Naive thymus-derived CD8-positive, alpha-beta T cell (primary cell): ENCODE measurements at places on chromosomes 1 and 21. TPM values are rescaled to one million over a fixed set of nuclear protein-coding genes. Genes with fewer than 3 reads are reported as not detected.

- DNase-seq: no peak
Measured at GRCh38 chr1:2646837-2647236, 14.0 kb upstream of the MMEL1 start.

Gene CYP2J2
- total RNA-seq: 2.0 TPM

- DNase-seq: no peak
Measured at GRCh38 chr1:201949491-201949890, 3.1 kb upstream of the LMOD1 start.

DNA sequence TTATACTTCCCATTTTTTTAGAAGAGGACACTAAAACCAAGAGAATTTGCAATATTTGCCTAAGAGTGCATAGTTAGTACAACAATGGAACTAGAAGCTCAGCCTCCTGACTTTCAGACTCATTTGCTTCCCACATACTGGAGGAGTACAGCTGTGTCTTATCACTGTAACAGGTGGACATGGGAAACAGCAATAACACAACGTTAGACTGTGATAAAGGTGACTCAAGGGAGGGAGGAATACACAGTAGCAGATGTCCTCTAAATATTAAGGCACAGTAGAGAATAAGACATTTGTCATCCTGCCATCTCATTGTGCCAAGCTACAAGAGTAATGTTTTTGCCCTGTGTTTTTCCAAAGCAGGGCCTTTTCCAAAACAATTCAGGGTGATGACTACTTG is 55.4 kb upstream of the JAK1 start:
- no peak for DNase-seq

Gene LORICRIN
- not detected for total RNA-seq

Gene NR5A2
- total RNA-seq: not detected

DNA sequence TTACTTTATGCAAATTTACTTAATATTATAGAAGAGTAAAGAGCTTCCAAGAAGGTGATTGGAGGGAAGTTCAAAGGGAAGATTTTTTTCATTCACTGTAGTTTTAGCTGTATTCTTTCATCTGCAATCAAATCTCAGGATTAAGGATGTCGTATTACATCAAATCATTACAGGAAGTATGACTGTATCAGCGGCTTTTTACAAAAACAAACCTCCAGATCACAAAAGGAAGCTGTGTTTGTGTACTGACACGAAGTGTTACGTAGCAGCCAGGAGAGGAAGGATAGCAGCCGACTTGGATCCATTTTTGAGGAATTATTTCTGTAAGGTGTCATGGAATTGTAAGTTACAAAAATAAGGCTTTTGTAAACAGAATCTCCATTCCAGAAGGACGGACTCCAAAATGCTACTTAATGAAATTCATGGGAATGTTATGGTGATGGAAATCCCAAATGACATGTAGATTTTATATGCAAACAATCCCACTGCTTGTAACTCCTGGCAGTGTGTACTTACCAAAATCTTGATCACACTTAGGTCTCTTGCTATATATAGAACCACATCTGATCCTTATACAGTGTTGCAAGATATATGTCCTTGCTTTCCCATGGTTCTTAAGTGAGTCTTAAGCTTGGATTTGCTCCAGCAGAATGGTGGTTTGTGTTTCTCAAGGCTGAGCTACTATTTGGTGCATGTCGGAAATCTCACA is 49.8 kb downstream of the KCNJ15 start:
- no peak for DNase-seq
